Stimulated activated CD4-positive, alpha-beta T cell treated with anti-CD3 and anti-CD28 coated beads, Interleukin-2, amount 100 ng/mL, for 4 hours (primary cell): ENCODE measurements at places on chromosomes 5 and 9.

- DNase-seq: no peak
Measured at GRCh38 chr9:8157683-8158324, 358.2 kb upstream of the DMAC1 start.

DNA sequence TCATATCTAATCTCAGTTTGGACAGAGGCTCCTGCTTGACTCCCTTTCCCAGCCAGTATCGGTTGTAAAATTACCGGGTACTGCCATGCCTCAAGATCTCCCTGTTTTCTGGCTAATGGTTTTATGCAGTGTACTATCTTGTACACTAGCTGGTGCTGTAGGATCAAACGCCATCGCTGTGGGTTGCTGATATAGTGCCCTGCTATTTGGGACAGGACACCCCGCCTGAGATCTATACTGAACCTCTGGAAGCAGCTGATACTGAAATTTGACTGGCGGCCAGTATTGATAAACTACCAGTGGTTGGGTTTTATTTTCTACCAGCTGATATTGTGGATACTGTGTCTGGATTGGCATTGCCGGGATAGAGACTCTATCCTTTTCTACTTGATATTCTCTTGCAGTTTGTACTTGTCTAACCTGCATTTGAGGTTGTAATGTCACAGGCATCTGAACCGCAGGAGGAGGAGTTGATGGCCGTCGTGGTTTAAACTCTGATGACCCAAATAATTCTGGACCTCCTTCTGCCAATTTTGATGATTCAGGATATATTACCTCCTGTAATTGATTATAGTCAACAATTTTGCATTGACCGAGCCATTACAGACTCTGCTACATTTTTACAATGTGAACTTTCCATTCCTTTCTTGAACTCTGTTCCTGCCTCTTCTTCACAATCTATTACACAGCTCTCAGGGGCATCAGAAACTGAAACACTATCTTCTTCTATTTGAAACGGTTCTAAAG lies 112.5 kb upstream of the LARP1 start:
- DNase-seq: no peak

- DNase-seq: no peak
Measured at GRCh38 chr9:34507556-34507955, 15.2 kb downstream of the ENHO start.

- DNase-seq: no peak
Measured at GRCh38 chr5:121319292-121319691, 532.4 kb upstream of the FTMT start.
